Ovary (tissue), 10 donors: ENCODE measurements at places on chromosomes 6 and 20. TPM values are rescaled to one million over a fixed set of nuclear protein-coding genes. Genes with fewer than 3 reads are reported as not detected.
A peak's percentile ranks its signal among the peaks of the same experiment; 100 is the strongest.

- no peak overlapping the region for H3K4me3 ChIP-seq
- no peaks in the 10 kb centered on the region for H3K27me3 ChIP-seq
- no peak for DNase-seq
- H3K4me1 ChIP-seq = peaks cover 5% of the 10 kb centered on the region
- H3K27ac ChIP-seq = no peak overlapping the region
These were observed 52.1 kb downstream of the HNF4A start for GRCh38 chr20:44407402-44408184.

- H3K27me3 ChIP-seq = no peaks in the 10 kb centered on the region
- H3K4me3 ChIP-seq = no peak overlapping the region
- no peak overlapping the region for H3K27ac ChIP-seq
- peaks cover 1% of the 10 kb centered on the region for H3K4me1 ChIP-seq
- no peaks in the 10 kb centered on the region for H3K36me3 ChIP-seq
These were observed 102.9 kb downstream of the AIG1 start for GRCh38 chr6:143163621-143164020.

- H3K4me1 ChIP-seq = no peaks in the 10 kb centered on the region
- H3K4me3 ChIP-seq = no peak overlapping the region
- H3K27ac ChIP-seq = no peak overlapping the region
- no peaks in the 10 kb centered on the region for H3K27me3 ChIP-seq
These were observed 173.9 kb downstream of the LRFN2 start for GRCh38 chr6:40413239-40413638.

GRCh38 chr6:4531406-4531805, 244.8 kb upstream of the CDYL start:
- no peak overlapping the region for H3K27ac ChIP-seq
- H3K4me3 ChIP-seq = no peak overlapping the region
- no peak for DNase-seq
- no peaks in the 10 kb centered on the region for H3K27me3 ChIP-seq

GRCh38 chr6:143107911-143108761, 47.4 kb downstream of the AIG1 start:
- H3K4me1 ChIP-seq = no peaks in the 10 kb centered on the region
- no peak overlapping the region for H3K4me3 ChIP-seq
- no peaks in the 10 kb centered on the region for H3K36me3 ChIP-seq
- no peak for DNase-seq

- no peaks in the 10 kb centered on the region for H3K36me3 ChIP-seq
- DNase-seq = no peak
- no peak overlapping the region for H3K4me3 ChIP-seq
These were observed 301.4 kb downstream of the LAMA2 start for GRCh38 chr6:129184324-129184723.

DNA sequence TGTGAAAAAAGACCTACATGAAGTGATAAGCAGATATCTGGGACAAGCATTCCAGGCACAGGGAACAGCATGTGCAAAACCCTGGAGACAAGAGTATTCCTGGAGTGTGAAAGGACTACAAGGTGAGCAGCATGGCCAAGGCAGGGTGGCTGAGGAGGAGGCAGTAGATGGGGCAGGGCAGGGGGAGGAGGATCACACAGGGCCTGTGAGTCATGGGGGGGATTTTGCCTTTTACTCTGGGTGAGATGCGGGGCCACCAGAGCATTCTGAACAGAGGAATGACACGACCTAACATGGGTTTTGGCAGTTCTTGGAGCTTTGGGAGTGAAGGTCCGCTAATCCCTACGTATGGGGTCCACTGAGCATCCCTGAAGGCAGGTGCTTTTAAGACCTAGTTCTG, 69.8 kb upstream of the CCN6 start:
- no peaks in the 10 kb centered on the region for H3K36me3 ChIP-seq
- H3K4me3 ChIP-seq = no peak overlapping the region
- no peaks in the 10 kb centered on the region for H3K27me3 ChIP-seq

- no peaks in the 10 kb centered on the region for H3K27me3 ChIP-seq
- no peak for DNase-seq
- H3K4me3 ChIP-seq = no peak overlapping the region
- H3K4me1 ChIP-seq = no peaks in the 10 kb centered on the region
These were observed 98.6 kb downstream of the OGFRL1 start for GRCh38 chr6:71387179-71387578.

DNA sequence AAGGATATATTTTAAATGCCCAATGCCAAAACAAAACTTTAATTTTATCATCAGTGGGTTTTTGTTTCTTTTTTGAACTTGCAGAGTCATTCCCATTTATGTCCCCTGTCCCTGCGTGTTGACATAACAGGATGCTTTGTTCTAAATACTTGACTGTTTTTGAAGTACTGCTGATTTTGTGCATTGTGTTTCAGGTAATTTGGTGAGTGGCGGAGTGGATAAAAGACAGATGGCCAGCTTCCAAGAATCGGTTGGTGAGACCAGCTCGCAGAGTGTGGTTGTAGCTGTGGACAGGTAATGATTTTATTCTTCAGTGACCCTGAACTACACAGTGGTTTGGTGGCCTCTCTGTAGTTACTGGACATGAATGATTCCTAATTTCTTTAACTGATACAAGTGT, 50.5 kb upstream of the CSE1L start:
- H3K27me3 ChIP-seq = no peaks in the 10 kb centered on the region
- H3K36me3 ChIP-seq = no peaks in the 10 kb centered on the region
- H3K4me1 ChIP-seq = no peaks in the 10 kb centered on the region

GRCh38 chr20:37337208-37337991, 8.5 kb upstream of the SRC start:
- H3K36me3 ChIP-seq = no peaks in the 10 kb centered on the region
- no peaks in the 10 kb centered on the region for H3K27me3 ChIP-seq
- peak; percentile 13 for DNase-seq

DNA sequence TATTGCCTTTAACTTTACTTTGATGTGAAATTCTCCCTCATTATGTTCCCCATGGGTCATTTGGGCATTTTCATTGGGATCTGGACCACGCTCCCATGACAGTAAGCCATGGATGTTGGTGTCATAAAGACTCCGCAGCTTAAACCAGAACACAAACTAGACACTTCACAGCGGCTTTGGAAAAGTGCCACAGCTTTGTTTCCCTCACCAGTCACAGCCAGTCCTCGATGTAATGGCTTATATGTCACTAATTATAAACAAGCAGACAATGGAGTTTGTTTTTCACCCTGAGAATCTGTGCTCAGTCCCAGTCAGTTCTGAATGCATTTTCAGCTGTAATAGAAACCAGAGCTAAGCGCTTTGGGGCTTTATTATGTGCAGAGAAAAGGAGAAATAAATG, 23.2 kb upstream of the DAAM2 start:
- H3K4me3 ChIP-seq = no peak overlapping the region
- H3K4me1 ChIP-seq = no peaks in the 10 kb centered on the region
- H3K27me3 ChIP-seq = no peaks in the 10 kb centered on the region
- H3K36me3 ChIP-seq = no peaks in the 10 kb centered on the region
- H3K27ac ChIP-seq = no peak overlapping the region

GRCh38 chr6:293193-294174, 1.2 kb downstream of the DUSP22 start:
- H3K36me3 ChIP-seq = no peaks in the 10 kb centered on the region
- peak overlapping the region; percentile 92 for H3K27ac ChIP-seq
- no peaks in the 10 kb centered on the region for H3K27me3 ChIP-seq
- H3K4me3 ChIP-seq = peak overlapping the region; percentile 64

DNA sequence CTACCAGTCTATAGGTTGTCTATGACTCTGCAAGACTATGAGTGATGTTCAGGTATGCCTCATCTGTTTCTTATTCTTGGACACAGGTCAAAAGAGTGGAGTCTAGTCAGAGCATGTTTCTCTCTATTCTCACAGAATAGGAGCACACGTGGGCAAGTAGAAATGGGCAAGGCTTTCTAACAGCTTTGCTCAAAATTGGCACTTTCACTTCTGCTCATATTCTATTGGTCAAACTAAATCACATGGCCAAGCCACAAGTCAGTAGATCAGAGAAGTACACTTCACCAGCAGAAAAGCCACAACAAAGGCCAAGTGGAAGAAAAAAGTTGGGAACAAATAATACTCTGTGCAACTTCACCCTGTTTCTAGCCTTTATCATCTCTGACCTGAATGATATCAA, 354.5 kb upstream of the SYNCRIP start:
- H3K4me3 ChIP-seq = no peak overlapping the region
- DNase-seq = no peak
- no peak overlapping the region for H3K27ac ChIP-seq
- H3K36me3 ChIP-seq = no peaks in the 10 kb centered on the region

GRCh38 chr20:36792422-36792821, 18.9 kb upstream of the DSN1 start:
- H3K4me1 ChIP-seq = peaks cover 3% of the 10 kb centered on the region
- no peak overlapping the region for H3K27ac ChIP-seq
- H3K36me3 ChIP-seq = no peaks in the 10 kb centered on the region
- no peaks in the 10 kb centered on the region for H3K27me3 ChIP-seq
- DNase-seq = no peak

- no peak overlapping the region for H3K27ac ChIP-seq
- no peaks in the 10 kb centered on the region for H3K36me3 ChIP-seq
- H3K4me3 ChIP-seq = no peak overlapping the region
- DNase-seq = no peak
These were observed 21.0 kb downstream of the GGTLC1 start for GRCh38 chr20:23967616-23967979.

DNA sequence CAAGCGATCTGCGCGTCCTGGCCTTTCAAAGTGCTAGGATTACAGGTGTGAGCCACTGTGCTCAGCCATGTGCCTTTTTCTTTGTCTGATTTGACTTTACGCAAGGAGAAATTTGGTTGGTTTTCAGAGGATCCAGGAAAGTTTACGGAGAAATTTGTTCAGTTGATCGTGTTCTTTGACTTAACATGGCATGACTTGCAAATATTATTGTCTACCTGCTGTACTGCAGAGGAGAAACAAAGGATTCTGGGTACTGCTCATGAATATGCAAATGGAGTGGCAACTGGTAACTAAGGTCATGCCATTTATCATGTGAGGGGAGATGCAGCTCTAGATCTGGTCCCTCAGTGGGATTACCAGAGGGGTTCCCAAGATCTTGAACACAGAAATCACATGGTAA, 68.8 kb upstream of the CHD6 start:
- H3K4me1 ChIP-seq = no peaks in the 10 kb centered on the region
- no peak overlapping the region for H3K27ac ChIP-seq
- H3K4me3 ChIP-seq = no peak overlapping the region

- no peak overlapping the region for H3K27ac ChIP-seq
- DNase-seq = no peak
- no peaks in the 10 kb centered on the region for H3K27me3 ChIP-seq
- no peaks in the 10 kb centered on the region for H3K36me3 ChIP-seq
- H3K4me3 ChIP-seq = no peak overlapping the region
These were observed 22.4 kb downstream of the SLC9A8 start for GRCh38 chr20:49835031-49835430.

DNA sequence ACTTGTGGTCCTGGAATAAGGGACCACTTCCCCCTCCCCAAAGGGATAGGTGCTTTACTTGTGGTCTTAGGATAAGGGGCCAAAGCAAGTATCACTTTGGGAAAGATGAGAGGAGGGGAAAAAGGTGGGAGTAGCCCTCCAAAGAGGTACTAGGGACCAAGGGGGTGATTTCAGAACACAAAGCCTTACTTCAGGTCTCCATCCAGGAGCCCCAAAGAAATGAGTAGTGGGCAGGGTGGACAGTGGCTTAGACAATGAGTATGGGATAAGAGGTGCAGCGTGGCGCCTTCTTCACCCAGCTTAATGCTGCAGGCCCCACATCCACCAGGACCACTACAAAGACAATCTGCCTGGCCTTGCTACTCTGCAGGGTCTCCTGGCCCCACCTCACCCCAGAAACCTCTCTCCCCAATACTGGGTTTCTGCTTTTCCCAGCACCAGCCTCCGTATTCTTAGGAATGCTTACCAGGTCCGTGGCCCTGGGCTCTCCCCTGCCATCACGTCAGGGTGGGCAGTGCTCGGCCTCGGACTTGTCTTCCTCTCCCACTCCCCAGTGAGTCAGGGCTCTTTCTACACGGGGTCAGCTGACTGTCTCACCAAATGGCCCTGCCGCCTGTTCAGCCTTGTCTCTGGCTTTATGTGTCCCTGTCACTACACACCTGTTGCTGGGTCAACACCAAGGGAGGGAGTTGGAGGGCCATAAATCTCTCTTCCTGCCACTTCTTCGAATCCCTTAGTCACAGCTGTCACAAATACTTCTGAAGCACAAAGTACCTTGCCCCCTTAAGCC, 3.1 kb downstream of the NNAT start:
- H3K4me3 ChIP-seq = no peak overlapping the region
- H3K27me3 ChIP-seq = no peaks in the 10 kb centered on the region
- no peaks in the 10 kb centered on the region for H3K36me3 ChIP-seq
- H3K4me1 ChIP-seq = peaks cover 18% of the 10 kb centered on the region
- DNase-seq = no peak

DNA sequence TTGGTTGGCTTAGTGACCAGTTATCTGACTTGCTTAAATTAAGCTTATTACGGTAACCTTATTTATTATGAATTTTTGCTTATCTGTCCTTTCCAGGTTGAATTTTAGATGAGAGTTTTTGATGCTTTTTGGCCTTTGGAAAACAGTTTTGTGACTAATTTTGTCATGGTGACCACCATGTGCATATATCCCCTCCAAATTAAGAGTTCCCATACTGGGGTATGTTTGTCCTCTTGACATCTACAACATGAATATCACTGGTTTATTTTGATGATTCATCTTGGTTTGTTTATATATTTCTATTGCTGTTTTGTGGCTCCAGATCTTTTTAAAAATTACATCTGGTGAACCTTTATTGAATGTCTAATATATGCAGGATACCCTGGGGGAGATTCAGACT, 61.4 kb downstream of the PHF20 start:
- H3K4me1 ChIP-seq = no peaks in the 10 kb centered on the region
- no peak overlapping the region for H3K27ac ChIP-seq
- H3K36me3 ChIP-seq = no peaks in the 10 kb centered on the region

- no peak overlapping the region for H3K4me3 ChIP-seq
- no peaks in the 10 kb centered on the region for H3K36me3 ChIP-seq
- H3K27ac ChIP-seq = no peak overlapping the region
- DNase-seq = no peak
- H3K4me1 ChIP-seq = no peaks in the 10 kb centered on the region
- no peaks in the 10 kb centered on the region for H3K27me3 ChIP-seq
These were observed 471.3 kb downstream of the UTRN start for GRCh38 chr6:144756469-144756868.

The TMC2 gene
- not detected for total RNA-seq

The TFAP2D gene
- total RNA-seq = not detected

The HLA-DRB5 gene
- total RNA-seq = 113 TPM

The HECA gene
- 31.1 TPM for total RNA-seq

The SLC39A7 gene
- total RNA-seq = 50.6 TPM

The TAGAP gene
- 1.4 TPM for total RNA-seq

The MAFB gene
- 7.9 TPM for total RNA-seq

The COL9A1 gene
- total RNA-seq = not detected

The MATN4 gene
- total RNA-seq = not detected
